Pons (tissue), 1 donor: ENCODE measurements at places on chromosomes 12 and 14.

GRCh38 chr12:128994856-128995255, 141.6 kb downstream of the GLT1D1 start:
- no peak for DNase-seq

DNA sequence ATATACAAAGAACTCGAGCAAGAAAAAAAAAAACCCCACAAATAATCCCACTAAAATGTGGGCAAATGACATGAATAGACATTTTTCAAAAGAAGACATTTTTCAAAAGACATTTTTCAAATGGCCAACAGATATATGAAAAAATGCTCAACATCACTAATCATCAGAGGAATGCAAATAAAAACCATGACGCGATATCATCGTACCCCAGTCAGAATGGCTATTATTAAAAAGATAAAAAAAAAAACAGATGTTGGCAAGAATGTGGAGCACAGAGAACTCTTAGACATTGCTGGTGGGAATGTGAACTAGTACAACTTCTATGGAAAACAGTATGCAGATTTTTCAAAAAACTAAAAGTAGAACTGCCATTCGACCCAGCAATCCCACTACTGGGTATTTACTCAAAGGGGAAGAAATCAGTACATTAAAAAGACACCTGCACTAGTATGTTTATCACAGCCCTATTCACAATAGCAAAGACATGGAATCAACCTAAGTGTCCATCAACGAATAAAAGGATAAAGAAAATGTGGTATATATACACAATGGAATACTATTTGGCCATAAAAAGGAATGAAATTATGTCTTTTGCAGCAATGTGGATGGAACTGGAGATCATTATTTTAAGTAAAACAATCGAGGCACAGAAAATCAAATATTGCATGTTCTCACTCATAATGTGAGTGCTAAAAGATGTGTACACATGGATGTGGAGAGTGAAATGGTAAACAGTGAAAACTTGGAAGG, 16.3 kb downstream of the ZBTB39 start:
- no peak for DNase-seq

DNA sequence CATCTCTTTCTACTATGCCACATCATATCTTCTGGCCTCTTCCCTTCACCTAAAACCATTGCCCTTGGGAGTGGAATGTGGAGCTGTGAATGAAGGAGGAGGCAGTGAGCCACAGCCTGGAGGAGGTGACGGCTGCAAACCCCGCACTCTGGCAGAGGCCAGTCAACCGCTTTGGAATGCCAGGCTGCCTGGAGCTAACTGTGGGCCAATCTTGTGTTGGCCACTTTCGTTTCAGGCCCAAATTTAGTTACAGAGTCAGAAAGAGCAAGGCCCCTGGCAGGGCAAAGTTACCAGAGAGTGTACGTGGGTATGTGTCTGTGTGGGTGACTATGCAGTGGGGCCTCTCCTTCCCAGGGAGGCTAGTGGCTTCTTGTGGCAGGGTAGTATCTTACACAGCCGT, 40.1 kb downstream of the CACNA1C start:
- no peak for DNase-seq

DNA sequence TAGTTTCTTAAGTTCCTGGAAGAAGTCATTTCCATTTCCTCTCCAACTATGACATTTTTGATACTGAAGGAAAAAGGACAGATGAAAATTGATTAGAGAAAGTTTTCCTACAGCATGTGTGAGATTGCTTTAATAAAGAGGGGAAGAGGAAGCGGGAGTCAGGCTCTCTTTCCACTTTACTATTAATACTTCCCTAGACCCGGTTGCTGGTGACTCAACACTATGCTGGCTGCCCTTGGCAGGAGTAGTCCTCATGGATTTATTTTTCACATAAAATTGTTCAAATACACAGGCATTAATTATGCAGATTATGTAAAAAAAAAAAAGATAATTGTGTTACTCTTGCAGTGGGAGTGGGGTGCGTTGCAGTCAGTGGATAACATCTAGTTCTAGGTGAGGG, 293.4 kb downstream of the EGLN3 start:
- no peak for DNase-seq

DNA sequence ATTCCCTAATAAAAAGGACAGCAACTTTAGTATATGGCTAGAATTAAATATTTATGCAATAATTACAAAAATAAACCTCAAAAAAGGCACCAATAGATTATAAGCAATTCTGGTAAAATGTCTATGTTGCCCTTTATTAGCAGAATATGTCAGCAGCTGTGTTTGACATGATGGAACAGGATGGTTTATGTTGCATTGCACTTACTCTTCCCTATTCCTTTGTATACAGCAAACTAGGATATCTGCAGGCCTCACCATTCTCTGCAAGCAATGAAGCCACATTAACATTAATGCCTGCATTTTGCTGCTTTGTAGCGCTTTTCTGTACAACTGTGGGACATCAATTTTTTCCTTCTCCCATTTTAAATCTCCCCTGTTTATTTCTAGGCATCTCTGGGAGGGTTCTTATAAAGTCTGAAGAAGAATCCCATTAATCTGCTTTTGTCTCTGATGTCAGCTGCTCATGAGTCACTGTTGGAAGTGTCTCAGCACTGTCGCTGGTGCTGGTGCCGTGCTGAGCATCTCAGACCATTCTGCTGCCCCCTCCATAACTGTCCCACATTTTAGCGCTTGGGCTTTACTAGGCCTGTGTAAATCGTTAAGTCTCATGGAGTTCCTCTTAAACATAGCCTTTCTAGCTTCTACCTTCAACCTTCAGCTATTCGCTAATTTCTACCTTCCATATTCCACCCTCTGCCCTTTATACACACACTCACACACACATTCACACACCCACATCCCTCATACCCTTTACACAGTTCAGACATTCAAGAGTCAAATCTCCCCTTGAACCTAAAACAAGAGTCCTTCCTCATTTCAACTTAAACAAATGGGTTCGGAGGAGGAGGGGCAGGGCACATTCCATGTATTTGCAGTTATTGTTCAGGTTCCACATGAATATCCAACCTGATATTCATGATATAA, 64.4 kb upstream of the TRHDE start:
- DNase-seq: peak; percentile 52

DNA sequence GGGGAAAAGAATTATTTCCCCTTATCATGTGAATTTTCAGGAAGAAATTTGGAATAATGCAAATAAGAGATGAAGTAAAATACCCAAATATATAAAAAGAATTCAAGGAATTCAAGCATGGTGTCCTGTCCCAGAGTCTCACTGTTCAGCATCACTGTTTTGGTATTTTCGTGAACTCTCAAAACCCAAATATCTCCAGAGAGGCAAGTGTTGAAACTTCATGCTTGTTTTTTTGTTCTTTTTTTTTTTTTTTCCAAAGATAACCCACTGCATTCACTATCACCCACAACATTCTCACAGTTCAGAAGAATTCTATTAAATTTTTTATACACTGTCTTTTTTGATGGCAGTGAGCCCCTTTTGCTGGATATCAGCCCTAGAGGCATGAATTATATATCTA, 354.9 kb downstream of the DIO2 start:
- DNase-seq: no peak

DNA sequence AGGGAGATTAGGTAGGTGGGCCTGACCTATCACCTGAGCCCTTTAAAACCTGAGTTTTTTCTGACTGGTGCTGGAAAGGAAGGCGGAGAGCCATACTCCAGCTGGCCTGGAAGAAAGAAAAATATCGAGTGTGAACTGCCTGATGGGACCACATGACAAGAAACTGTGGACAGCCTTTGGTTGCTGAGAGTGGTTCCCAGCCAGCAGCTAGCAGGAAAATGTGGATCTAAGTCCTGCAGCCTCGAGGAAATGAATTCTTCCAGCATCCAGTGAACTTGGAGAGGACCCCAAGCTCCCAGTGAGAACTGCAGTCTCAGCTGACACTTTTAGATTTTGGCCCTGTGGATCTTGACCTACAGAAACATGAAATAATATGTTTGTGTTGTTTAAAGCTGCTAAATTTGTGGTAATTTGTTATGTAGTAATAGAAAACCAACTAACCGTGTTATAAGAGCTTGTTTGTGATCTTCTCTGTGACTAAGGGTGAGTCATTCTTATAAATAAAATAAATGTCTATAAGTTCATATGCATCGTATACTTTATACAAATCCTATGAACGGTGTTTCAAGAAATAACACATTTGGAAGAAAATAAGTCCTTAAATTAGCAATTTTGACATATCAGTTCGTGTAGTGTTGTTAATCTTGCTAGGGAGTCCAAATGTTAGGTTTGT, 359.6 kb downstream of the BMP4 start:
- no peak for DNase-seq

- peak; percentile 88 for DNase-seq
Measured at GRCh38 chr12:121443193-121443870, 43.4 kb downstream of the RNF34 start.

GRCh38 chr14:36485773-36486172, 34.3 kb downstream of the NKX2-1 start:
- no peak for DNase-seq

DNA sequence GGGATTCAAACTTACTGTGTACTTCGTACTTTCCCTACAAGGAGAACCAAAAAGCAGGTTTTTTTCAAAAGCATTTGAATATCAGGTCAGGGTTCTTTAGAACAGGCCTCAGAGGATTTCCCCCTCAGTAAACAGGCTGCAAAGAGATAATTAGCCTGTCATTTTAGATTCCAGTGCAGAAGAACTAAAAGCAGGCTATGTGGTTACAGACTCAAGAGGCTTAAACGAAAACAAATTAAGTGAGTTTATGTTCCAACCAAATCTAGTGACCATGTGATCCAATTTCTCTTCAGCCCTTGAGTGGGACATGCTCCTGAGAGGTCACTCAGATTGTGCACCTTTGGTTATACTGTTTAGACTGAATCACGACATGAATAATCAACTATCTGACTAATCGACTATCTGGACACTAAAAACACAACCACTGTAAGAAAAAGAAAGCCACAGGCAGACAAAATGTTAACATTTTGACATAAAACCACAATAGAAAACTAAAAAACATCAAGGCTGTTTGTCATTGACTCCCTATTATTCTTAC, 4.5 kb downstream of the TMED8 start:
- DNase-seq: no peak

DNA sequence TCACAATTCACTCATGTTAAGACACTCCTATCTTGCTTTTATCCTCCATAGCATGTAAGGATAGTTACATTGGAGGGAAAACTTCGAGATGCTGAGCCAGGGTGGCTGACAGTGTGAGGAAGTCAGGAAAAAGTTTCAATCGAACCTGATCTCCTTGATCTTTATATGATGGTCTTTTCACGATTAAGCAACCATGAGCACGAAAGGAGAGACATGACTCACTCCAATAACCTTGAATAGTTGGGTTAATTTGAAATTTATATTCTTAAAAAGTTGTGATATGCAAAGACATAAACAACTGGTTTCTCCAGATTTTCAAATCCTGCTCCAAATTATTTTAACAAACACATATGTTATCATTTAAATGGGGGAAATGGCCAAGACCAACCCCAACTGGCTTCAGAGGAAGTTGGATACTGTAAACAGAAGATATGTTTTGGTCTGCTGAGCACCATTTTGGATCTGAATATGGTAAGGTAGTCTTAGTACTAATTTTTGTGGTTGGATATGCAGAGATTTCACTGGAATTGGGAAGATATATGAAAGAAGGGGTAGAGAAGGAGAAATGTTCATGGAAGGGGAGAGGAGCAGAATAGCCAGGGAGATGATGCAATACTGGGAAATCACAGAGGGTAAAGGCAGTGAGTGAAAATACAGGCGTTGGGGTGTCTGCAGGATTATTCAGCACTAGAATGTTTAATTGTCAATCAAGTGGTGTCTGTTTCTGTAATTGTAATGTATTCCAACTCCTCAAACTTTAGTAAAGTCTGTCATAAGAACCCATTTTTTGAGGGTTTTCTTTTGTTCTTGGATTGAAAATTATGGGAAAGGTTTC, 185.2 kb upstream of the SLC38A2 start:
- DNase-seq: no peak

- no peak for DNase-seq
Measured at GRCh38 chr14:85235868-85236267, 294.1 kb upstream of the FLRT2 start.

DNA sequence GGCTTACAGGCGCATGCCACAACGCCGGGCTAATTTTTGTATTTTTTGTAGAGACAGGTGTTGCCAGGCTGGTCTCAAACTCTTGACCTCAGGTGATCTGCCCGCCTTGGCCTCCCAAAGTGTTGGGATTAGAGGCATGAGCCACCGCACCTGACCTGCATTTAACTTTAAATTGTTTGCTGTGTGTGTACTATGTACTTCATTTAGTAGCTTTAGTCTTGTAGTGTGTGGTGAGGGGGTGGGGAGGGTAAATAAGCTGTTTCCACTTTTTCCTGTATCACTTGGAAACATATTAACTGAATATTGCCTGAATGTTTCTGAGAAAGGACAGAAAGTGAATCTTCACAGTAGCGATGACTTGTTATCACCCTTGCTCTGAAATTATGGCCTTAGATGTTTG, 8.5 kb downstream of the DLST start:
- no peak for DNase-seq

GRCh38 chr14:75896341-75896740, 85.5 kb downstream of the TGFB3 start:
- no peak for DNase-seq
